Stimulated activated naive CD8-positive, alpha-beta T cell treated with anti-CD3 and anti-CD28 coated beads, Interleukin-15, amount 100 ng/mL, for 72 hours (primary cell): ENCODE measurements at places on chromosomes 3 and 15.

DNA sequence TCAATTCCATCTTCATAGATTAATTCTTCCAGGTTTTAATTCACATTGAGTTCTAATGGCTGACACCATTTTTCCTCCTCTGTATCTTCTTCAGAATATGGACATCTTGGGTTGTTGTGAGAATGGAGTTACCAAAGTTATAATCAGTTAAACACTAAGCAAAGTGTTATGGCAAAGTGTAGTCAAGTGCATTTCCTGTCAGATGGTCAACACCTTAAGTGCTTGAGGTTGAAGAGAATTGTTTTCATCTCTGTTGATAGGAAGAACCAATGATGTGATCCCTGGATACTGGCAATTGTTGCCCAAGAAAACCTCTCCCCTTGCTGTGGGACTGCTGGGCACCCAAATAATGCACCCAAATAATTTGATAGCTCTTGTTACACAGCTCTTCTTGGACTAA lies 102.6 kb upstream of the SATB1 start:
- DNase-seq: no peak

- DNase-seq: no peak
Observed at GRCh38 chr3:13532631-13533030, 16.3 kb upstream of the FBLN2 start.

DNA sequence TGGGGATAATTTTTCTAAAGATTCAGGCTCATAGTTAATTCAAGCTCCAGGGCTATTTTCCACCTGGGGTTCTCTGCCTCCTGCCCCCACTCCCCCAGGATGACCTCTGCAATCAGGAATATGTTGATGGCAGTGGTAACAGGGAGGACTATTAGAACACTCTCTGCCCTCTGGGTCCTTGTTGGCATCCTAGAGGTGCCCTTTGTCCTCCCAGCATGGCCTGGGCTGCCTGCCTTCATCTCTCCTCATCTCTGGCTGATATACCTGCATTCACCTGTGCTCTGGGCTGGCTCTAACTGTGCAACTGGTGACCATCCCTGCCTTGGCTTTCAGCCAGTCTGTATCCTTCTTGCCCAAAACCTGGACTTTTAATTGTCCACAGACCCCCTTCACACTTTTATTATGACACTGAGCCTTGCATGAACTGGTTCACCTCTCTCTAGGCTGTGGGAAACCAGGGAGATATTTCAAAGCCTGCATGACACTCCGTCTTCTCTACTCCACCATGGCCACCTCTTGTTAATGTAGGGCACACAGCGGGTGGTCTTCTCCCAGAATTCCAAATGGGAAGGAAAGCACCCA lies 199.8 kb downstream of the THSD4 start:
- DNase-seq: no peak

DNA sequence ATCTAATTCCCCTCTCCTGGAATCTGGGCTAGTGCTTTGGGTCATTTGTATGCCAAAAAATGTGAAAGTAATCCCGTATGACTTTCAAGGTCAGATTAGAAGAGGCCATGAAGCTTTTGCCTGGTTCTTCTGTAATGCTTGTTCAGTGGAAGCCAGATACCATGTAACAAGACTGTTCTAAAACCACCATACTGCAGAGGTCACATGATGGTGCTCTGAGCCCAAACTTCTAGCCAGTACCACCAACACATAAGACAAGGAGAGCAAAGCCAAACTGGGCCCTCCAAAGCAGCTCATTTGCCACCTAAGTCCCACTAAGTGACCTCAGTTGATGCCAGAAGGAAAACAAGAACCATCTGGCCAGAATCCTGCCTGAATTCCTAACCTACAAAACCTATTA lies 64.3 kb upstream of the MELTF start:
- no peak for DNase-seq

DNA sequence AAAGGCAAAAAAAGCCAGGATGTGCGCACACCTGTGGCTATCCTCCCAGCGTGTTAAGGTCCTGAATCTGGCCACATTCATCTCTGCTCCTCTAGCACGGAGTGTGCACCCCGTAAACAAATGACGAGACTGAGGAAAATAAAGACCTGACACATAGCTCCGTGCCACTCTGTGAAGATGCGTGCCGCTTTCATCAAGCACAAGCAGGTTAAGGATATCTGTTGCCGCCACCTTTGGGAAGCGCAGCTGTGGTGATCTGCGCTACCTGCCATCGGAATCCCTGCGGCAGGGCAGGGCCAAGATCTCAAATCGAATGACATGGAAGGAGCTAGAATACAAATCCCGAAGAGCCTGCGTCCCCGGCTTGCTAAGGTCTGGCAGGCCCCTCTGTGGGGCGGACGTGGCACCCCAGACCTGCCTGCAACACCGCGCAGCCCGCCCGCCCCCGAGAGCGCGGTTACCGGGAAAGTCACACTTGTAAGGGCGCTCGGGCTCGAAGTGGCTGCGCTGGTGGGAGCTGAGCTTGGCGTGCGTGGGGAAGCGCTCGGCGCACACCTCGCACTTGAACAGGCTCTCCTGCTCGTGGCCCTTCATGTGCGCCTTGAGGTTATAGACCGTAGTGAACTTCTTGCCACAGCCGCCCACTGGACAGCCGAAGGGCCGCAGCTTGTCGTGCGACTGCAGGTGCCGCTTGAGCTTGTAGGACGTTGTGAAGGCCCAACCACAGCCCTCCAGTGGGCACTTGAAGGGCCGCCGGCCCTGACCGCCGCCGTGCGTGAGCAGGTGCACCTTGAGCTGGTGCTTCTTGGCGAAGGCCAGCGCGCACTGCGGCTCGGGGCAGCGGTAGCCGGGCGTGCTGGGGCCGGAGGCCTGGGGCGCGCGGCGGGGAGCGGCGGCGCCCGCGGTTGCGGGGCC lies 936 bp downstream of the ZXDC start:
- peak; percentile 56 for DNase-seq

DNA sequence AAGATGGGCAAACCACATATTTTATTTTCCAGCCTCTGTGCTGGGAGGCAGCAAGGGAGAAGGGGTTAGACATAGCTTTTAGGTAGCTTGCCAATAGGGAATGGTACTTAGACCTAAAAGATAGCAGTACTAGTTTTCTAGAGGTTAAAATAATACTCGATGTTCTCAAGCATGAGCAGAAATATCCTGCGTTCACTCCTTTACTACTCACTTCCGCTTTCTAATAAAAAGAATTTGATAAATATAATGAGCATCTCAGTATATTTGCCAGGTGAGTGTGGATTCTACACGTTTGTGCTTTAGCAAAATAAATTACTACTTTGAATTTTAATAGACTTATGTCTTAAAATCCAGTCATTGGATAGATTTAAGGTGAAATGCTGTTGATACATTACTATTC lies 39.4 kb upstream of the CD47 start:
- DNase-seq: no peak

DNA sequence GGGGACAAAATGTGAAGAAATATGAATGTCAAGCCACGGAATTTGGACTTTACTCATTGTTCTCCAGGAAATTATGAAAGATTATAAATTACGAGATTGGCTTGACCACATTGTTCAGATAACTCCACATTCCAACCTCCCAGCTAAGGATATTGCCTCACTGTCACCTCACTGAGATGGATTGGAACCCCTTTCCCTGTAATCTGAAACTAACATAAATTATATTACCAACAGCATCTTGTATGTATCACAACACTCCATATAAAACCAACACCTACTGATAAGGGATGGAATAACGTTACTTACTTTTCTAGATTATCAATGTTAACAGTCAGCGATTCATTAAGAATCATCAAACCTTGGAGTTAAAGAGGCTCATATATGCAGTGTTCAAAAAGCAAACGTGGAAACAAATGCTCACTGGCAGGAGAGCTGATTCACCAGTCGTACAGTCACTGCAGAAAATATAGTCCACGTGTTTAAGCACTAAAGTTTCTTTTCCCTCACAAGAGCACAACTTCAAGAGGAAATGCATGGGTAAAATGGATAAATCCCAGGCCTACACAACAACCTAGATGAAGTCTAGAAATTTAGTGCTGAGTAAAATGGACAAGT lies 451.5 kb downstream of the FGF12 start:
- no peak for DNase-seq

- no peak for DNase-seq
Observed at GRCh38 chr3:1131166-1131565, 38.3 kb downstream of the CNTN6 start.
